ENCODE measurements at places on chromosomes 5 and 9. TPM values are rescaled to one million over a fixed set of nuclear protein-coding genes. Genes with fewer than 3 reads are reported as not detected.

COL5A1 gene
- 435 TPM for total RNA-seq

PAEP gene
- not detected for total RNA-seq

CATSPER3 gene
- not detected for total RNA-seq

OTP gene
- not detected for total RNA-seq

LRRC19 gene
- total RNA-seq, result not detected

LEAP2 gene
- total RNA-seq, result 2.3 TPM

OGN gene
- total RNA-seq, result 195 TPM

PAPPA gene
- 3.0 TPM for total RNA-seq

MAP1B gene
- 116 TPM for total RNA-seq

STING1 gene
- total RNA-seq, result 38.9 TPM

CRHBP gene
- total RNA-seq, result not detected

SHOC1 gene
- total RNA-seq, result not detected

C9orf85 gene
- 16.7 TPM for total RNA-seq

HAPLN1 gene
- total RNA-seq, result 1.6 TPM

ANKRD31 gene
- total RNA-seq, result 0.51 TPM

SPATA31A5 gene
- not detected for total RNA-seq

FCHO2 gene
- total RNA-seq, result 27.2 TPM

NXNL2 gene
- total RNA-seq, result 0.72 TPM

TTC16 gene
- not detected for total RNA-seq

GFI1B gene
- 0.51 TPM for total RNA-seq

NR4A3 gene
- 4.7 TPM for total RNA-seq

TMEM174 gene
- total RNA-seq, result not detected

SLC6A18 gene
- total RNA-seq, result not detected

CCL21 gene
- total RNA-seq, result 49.3 TPM

MELK gene
- total RNA-seq, result 9.8 TPM

CNTLN gene
- total RNA-seq, result 20.5 TPM

ANKRD20A1 gene
- not detected for total RNA-seq

ALDH1A1 gene
- total RNA-seq, result 62.8 TPM

LCN12 gene
- 0.82 TPM for total RNA-seq

FAM114A2 gene
- total RNA-seq, result 18.1 TPM

BARHL1 gene
- not detected for total RNA-seq

CCNI2 gene
- total RNA-seq, result not detected

TLN1 gene
- 210 TPM for total RNA-seq

UBE2QL1 gene
- total RNA-seq, result 2.3 TPM

MYMK gene
- 18.3 TPM for total RNA-seq

DDX46 gene
- 53.6 TPM for total RNA-seq

GZMA gene
- 0.51 TPM for total RNA-seq

EDIL3 gene
- 11.3 TPM for total RNA-seq

PDLIM4 gene
- 49.6 TPM for total RNA-seq

SLC6A19 gene
- not detected for total RNA-seq

ZCCHC7 gene
- 23.4 TPM for total RNA-seq

WHRN gene
- total RNA-seq, result 4.2 TPM

DNLZ gene
- total RNA-seq, result 9.2 TPM

SVEP1 gene
- 26.4 TPM for total RNA-seq

CD74 gene
- total RNA-seq, result 75.4 TPM

EIF4E1B gene
- total RNA-seq, result not detected

TAS2R1 gene
- not detected for total RNA-seq

SPATA31E1 gene
- not detected for total RNA-seq

MTAP gene
- total RNA-seq, result 38.0 TPM

CCDC192 gene
- total RNA-seq, result 0.31 TPM

HARS1 gene
- total RNA-seq, result 42.1 TPM

Data from tongue (tissue), 3 donors.